ENCODE measurements at places on chromosomes 1 and 21. TPM values are rescaled to one million over a fixed set of nuclear protein-coding genes. Genes with fewer than 3 reads are reported as not detected.

GRCh38 chr1:101781201-101781831 is 215.4 kb downstream of the OLFM3 start:
- DNase-seq = no peak

DNA sequence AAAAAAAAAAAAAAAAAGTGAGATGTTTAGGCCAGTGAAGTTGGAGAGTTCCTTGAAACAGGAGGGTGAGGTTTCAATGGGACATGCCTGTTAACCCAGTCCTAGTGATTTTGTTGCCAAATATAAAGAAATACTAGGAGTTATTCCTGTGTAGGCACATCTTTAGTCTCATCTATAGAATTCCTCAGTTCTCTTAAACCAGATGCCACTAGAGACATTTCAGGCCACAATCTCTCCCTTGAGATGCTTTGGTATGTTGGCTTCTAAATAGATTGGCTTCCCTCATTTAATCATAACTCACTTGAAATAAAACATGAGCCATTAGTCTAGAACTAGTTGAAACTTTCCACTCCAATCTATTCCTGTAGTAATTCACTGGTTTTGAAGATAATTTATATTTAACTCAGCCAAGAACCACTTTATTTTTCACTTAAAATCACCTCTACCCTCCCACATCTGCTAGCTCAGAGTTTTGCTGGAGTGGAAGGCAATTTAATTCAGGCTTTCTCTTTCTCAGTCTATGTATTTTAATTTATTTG is 29.8 kb downstream of the GPR137B start:
- DNase-seq = no peak

The RHOU gene
- polyA plus RNA-seq = 15.9 TPM

DNA sequence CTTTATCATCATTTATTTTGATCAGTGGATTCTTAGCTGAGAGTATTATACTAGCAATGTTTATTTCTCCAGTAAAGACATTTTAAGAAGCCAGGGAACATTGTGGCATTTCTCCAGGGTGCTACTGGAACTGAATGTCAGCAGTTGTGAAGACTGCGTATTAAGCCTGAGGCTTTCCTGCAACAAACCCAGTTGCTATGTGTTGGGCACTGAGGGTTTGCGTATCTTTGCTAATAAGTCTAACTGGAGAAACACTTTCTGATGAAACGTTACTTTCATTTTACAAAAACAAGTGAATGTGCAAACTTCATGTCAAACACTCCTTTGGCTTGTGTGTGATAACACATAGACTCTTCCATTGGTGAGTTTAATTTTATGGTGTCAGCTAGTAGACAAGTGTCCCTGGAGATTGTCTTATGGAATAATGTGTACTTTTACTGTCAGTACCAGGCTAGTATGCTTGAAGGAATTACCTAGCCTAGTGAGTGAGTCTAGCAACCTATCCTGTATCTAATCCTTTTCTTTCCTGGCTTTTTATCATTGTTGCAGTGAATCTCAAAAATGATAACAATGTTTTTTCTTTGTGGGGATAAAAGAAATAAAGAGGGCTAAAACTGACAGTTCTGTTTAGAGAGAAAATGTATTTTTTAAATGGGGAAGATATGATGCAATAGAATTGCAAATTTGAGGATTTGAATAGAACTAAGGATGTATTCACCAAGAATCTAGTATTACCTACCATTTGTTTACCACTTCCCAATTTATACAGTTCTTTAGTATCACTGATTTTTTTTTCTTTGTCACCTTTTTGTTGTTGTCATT is 70.1 kb downstream of the MTR start:
- no peak for DNase-seq

- no peak for DNase-seq
Observed at GRCh38 chr1:100360790-100361510, 8.6 kb downstream of the CDC14A start.

- no peak for DNase-seq
Observed at GRCh38 chr1:241997401-241997998, 1.4 kb downstream of the MAP1LC3C start.

The ZCCHC17 gene
- 44.0 TPM for polyA plus RNA-seq

GRCh38 chr1:60797351-60797750 is 285.0 kb upstream of the NFIA start:
- DNase-seq = no peak

DNA sequence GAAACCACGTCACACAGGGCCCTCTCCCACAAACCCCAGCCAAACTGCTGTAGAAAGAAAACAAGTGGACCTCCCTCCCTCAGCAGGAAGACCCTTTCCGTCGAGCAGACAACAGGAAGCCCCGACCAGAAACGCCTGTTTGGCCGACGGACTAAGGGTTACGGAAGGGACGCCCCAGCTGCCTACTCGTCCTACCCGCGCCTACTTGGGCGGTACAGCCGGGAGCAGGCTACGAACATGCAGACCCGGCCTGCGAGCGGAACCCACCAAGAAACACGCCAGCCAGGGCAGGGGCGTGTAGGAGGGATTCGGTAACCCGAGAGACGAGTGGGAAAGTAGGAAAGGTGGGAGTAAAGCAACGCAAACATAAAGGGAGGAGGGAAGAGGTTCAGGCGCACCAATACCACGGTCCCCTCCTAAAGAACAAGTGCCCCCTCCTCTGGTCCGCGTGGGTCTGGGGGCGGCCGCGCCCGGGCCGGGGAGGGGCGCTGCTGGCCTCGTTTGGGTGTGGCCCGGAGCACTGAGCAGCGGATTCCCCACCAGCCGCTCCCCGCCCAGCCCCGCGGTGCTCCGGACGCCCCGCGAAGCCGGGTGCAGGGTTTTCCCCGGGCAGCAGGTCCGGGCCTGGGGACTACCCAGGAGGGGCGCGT is 450 bp downstream of the S100A10 start:
- DNase-seq = no peak

GRCh38 chr1:201138311-201138840 is 11.4 kb upstream of the ASCL5 start:
- no peak for DNase-seq

DNA sequence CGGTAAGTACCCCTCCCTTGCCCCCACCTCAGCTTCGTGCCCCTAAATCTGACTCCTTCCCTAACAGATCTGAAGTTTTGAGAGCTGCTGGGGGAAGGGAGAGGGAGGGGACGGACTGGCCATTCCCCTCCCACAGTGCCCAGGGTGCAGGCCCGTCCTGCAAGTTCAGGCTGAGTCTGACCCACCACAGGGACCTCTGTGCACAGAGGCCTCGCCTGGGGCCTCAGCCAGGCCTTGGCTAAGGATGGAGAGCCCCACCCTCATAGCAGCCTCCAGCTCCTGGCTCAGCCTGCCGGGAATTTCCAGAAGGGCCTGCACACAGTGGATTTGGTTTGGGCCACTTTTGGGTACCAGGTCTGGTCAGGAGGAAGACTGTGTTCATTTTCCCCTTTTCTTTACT is 31.2 kb upstream of the TNFRSF1B start:
- DNase-seq = no peak

GRCh38 chr21:44763050-44763378 is 38.6 kb downstream of the UBE2G2 start:
- no peak for DNase-seq

- DNase-seq = no peak
Observed at GRCh38 chr21:45352621-45353139, 52.3 kb upstream of the COL18A1 start.

DNA sequence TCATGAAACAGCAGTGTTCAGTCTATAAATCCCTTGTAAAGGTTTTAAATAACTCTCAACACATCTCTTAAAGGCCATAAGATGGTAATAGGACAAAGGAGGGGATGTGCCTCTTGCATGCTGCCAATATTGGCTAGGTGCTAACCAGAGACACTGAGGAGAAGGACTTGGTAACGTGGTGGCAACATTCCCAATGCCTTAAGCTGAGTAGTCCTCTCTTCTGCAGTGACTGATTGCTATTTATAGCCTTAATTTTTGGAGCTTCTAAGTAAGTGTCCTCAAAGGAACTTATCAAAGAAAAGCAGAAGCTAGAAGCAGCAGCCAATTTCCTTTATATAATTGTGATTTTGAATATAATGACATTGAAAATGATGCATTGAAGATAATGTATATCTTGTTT is 63.0 kb downstream of the DPT start:
- no peak for DNase-seq

DNA sequence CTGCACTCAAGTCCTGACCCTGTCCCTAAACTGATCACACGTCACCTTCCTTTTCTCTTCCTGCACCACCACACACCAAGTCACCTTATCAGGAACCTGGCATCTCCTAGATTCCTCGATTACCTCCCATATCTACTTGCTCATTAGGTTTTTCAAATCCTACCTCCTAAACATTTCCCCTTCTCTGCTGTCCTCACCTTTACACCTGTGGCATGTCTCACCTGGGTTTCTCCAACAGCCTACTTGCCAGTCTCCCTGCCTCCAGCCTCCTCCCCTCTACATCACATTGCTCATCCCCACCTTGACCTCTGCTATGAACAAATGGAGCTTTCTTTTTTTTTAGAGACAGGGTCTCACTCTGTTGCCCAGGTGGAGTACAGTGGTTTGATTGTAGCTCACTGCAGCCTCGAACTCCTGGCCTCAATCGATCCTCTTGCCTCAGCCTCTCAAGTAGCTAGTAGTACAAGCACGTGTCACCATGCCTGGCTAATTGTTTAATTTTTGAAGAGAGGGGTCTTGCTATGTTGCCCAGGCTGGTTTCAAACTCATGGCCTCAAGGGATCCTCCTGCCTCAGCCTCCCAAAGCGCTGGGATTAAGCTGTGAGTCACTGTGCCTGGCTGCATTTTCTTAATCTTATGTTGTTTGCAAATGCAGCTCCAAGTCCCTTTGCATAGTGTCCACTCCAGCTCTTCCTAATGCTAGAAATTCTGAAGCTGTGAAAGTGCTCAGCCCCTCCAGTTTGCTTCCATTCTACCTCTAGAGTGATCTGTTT is 6.3 kb downstream of the IGSF9 start:
- DNase-seq = no peak

- no peak for DNase-seq
Observed at GRCh38 chr1:150563340-150564038, 14.3 kb downstream of the ADAMTSL4 start.

DNA sequence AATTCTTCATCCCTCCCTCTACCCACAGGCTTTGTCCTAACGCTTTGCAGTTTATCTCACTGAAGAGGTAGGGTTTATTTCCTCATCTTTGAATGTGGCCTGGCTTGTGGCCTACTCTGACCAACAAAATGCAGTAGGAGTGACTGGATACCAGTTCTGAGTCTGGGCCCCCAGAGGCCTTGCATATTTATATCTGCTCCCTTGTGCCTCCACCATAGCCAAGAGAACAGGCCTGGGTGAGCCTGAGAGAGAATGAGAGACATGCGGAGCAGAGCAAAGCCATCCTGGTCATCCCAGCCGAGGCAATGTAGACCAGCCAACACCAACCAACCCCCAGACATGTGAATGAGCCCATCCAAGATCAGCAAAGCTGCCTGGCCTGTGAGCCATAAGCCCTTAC is 30.3 kb downstream of the SMIM12 start:
- no peak for DNase-seq

GRCh38 chr1:44292651-44293050 is 62.4 kb downstream of the ERI3 start:
- DNase-seq = no peak

Data from renal pelvis (tissue), 12 donors.